Neural crest cell (in vitro differentiated cells): ENCODE measurements at places on chromosomes 13 and 19. TPM values are rescaled to one million over a fixed set of nuclear protein-coding genes. Genes with fewer than 3 reads are reported as not detected.

GRCh38 chr19:5285955-5286354, 54.7 kb downstream of the PTPRS start:
- no peaks in the 10 kb centered on the region for H3K27me3 ChIP-seq
- H3K27ac ChIP-seq, result no peak overlapping the region
- peaks cover 21% of the 10 kb centered on the region for H3K4me1 ChIP-seq

Gene CCDC70
- not detected in 2 replicates for total RNA-seq

Gene DNAAF3
- total RNA-seq, result 9.5 and 10.4 TPM in 2 replicates

GRCh38 chr19:38666663-38667511, 19.4 kb downstream of the ACTN4 start:
- peak overlapping the region; percentile 92 for H3K27ac ChIP-seq
- no peaks in the 10 kb centered on the region for H3K27me3 ChIP-seq
- peak overlapping the region; percentile 44 for H3K4me3 ChIP-seq

- H3K36me3 ChIP-seq, result no peaks in the 10 kb centered on the region
- no peak overlapping the region for H3K27ac ChIP-seq
- H3K4me1 ChIP-seq, result peaks cover 18% of the 10 kb centered on the region
- H3K27me3 ChIP-seq, result no peaks in the 10 kb centered on the region
- H3K4me3 ChIP-seq, result no peak overlapping the region
- DNase-seq, result no peak
These were observed 25.3 kb downstream of the PIP5K1C start for GRCh38 chr19:3674784-3675543.

GRCh38 chr19:21569494-21569865, 64.1 kb downstream of the ZNF429 start:
- H3K4me1 ChIP-seq, result no peaks in the 10 kb centered on the region
- H3K27ac ChIP-seq, result no peak overlapping the region
- peaks cover 13% of the 10 kb centered on the region for H3K36me3 ChIP-seq
- no peak overlapping the region for H3K4me3 ChIP-seq
- no peaks in the 10 kb centered on the region for H3K27me3 ChIP-seq
- DNase-seq, result no peak

Gene ZNF586
- total RNA-seq, result 19.6 and 20.1 TPM in 2 replicates

DNA sequence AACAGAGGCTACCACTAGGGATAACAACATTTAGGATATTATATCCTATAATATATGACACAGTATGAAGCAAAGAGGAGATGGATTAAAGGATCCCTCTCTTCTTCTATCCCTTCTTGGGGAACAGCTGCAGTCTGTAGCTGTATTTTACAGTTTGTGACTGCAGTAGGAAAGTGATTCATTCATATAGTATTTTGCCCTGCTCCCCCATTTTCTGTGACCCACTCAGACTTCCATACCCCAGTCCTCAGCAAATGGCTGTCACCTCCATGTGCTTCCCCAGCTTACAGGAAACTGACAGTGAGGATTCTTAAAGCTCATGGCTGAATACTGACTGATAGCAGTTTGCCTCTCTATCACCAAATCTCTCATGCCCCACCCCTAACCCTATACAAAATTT, 27.5 kb downstream of the MICU2 start:
- H3K4me3 ChIP-seq, result no peak overlapping the region
- no peak for DNase-seq
- H3K27me3 ChIP-seq, result no peaks in the 10 kb centered on the region
- H3K27ac ChIP-seq, result peak overlapping the region; percentile 67
- peaks cover 3% of the 10 kb centered on the region for H3K4me1 ChIP-seq

Gene TLE6
- 0.44 TPM in 1 of 2 replicates, not detected in the other for total RNA-seq

Gene IFNL1
- total RNA-seq, result not detected in 2 replicates

GRCh38 chr13:45231305-45231704, 30.5 kb upstream of the KCTD4 start:
- no peaks in the 10 kb centered on the region for H3K36me3 ChIP-seq
- H3K27me3 ChIP-seq, result no peaks in the 10 kb centered on the region
- no peaks in the 10 kb centered on the region for H3K4me1 ChIP-seq
- H3K27ac ChIP-seq, result no peak overlapping the region
- no peak overlapping the region for H3K4me3 ChIP-seq
- DNase-seq, result no peak

GRCh38 chr19:38247126-38247525, 9.0 kb downstream of the PPP1R14A start:
- no peak overlapping the region for H3K27ac ChIP-seq
- H3K4me1 ChIP-seq, result peaks cover 26% of the 10 kb centered on the region
- H3K36me3 ChIP-seq, result no peaks in the 10 kb centered on the region
- DNase-seq, result no peak
- H3K4me3 ChIP-seq, result no peak overlapping the region

GRCh38 chr13:104949840-104950740, 1585.4 kb downstream of the EFNB2 start:
- no peak for DNase-seq

Gene GAPDHS
- total RNA-seq, result not detected in 2 replicates

GRCh38 chr13:105220881-105221280, 1314.6 kb downstream of the EFNB2 start:
- H3K27me3 ChIP-seq, result no peaks in the 10 kb centered on the region
- H3K27ac ChIP-seq, result no peak overlapping the region
- H3K4me1 ChIP-seq, result peaks cover 4% of the 10 kb centered on the region
- DNase-seq, result no peak

GRCh38 chr19:45130888-45131615, 29.7 kb downstream of the NKPD1 start:
- H3K4me1 ChIP-seq, result peaks cover 7% of the 10 kb centered on the region
- H3K4me3 ChIP-seq, result no peak overlapping the region
- no peak overlapping the region for H3K27ac ChIP-seq
- no peak for DNase-seq
- H3K36me3 ChIP-seq, result no peaks in the 10 kb centered on the region

DNA sequence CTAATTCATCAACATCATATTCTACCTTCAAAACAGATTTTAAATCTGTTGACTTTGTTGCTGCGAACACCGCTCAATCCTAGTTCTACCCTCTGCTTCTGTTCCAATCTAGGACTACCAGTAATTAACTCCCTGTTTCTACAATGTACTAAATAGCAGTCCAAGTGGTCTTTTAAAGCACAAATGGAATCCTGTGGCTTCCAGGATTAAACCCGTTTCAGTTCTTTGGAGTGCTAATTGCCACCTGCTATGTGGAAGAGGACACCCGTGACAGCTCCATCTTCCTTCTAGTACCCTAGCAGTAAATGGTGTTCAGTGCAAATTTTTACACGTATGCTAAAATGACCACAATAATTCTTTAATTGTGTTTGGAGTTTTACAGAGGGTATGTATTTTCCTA, 232.1 kb downstream of the TDRD3 start:
- H3K36me3 ChIP-seq, result no peaks in the 10 kb centered on the region
- H3K27me3 ChIP-seq, result no peaks in the 10 kb centered on the region
- H3K4me1 ChIP-seq, result no peaks in the 10 kb centered on the region
- no peak overlapping the region for H3K4me3 ChIP-seq
- no peak overlapping the region for H3K27ac ChIP-seq
- no peak for DNase-seq

Gene LGALS4
- 0.77 and 0.86 TPM in 2 replicates for total RNA-seq
